ENCODE measurements at places on chromosomes 3 and 15.

DNA sequence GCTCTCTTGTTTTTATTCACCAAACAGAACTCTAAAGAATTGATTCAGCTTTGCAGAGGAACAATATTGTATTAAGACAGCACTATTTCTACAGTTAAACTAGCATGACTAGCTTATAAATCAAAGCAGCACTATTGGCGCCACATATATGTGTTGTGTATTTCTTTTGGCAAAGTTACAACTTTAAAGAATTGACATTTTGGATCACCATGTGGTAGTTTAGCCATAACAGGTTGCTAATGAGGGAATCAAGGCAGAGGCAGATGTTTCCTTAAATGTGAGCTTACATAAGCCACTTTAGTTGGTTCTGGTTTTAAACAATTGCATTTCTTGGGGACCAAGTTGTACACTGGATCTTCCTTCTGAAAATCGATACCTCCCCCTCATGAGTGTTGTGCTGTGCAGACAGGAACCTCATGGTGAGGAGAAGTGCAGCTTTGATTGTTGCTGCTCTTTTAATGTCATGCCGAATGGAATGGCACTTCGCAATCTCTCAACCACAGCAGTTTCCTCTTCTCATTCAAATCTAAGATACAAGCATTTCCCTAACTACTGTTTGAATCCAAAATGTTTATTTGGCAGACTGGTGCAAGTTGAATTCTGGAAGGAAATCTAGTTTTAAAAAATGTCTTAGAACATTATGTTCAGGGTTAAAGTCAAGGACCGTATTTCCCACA, 151.2 kb downstream of the MYRIP start:
- no peak for DNase-seq

DNA sequence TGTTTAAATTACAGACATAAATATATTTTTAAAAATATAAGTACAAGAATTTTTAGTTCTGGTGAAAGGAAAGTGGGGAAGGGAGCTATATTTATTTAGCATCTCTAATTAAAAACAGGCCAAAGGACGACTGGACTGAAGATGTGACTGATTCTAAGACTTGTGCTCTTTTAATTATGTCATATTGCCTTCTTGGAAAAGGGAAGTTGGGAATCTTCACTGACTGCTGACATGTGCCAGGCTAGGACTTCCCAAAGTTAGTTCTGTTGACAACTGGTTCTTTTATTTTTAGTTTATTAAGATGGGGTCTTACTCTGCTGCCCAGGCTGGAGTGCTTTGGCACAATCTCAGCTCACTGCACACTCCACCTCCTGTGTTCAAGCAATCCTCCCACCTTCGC, 13.5 kb downstream of the CNOT10 start:
- DNase-seq: no peak

GRCh38 chr3:110106805-110107204, 769.5 kb upstream of the DPPA4 start:
- no peak for DNase-seq

- DNase-seq: peak; percentile 87
Measured at GRCh38 chr3:9715764-9716437, 12.3 kb downstream of the CPNE9 start.

DNA sequence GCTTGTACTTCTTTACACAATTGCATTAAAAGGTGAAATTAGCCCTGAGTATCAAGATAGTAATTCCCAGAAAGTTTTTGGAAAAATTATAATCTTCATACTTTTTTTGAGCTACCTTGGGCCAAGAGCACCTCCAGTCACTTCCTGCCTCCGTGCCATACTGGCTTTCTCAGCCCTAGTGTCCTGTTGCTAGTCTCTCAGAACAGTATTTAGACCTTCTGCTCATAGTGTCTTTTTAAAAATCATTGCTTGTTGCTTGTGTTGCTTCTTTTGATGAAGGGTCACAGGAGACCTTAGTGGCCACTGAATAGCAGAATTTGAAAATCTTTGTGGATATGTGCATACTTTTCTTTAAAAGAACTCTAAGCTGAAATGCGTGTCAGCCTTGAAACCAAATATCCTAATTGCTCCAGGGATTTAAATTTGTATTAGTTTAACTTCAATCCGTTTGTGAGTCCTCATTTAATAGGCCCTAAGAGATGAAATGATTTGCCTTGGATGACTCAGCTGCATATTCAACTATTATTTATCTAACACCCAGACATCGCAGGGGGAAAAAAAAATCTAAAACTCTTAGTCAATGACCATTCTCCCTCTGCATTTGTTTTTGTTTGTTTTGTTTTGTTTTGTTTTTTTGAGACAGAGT, 29.1 kb upstream of the LXN start:
- DNase-seq: no peak

Data from mesenchymal stem cell (in vitro differentiated cells and primary cell).